ENCODE measurements at places on chromosomes 5 and 9.

- no peak for DNase-seq
Observed at GRCh38 chr9:131721076-131721475, 18.8 kb downstream of the RAPGEF1 start.

- DNase-seq, result no peak
Observed at GRCh38 chr5:27171761-27172261, 133.4 kb upstream of the CDH9 start.

DNA sequence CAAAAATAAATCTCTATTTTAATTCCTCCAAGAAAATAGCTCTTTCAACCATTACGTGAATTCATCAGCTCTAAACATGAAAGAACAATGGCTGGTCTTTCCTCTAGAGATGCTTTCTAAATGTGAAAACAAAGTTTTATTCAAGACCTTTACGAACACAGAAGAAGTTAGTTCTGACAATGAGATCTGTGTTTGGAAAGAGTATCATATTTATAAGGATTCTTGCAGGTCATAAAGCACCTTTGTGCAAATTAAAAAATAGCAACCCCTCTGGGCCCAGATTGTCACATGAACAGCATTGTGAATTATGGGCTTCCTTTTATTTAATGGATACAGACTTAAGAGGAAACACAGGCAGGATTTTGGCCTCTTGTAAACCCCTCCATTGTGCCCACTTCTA, 17.7 kb upstream of the FTMT start:
- DNase-seq, result no peak

GRCh38 chr5:97888439-97888838, 705.4 kb upstream of the RIOK2 start:
- DNase-seq, result no peak

DNA sequence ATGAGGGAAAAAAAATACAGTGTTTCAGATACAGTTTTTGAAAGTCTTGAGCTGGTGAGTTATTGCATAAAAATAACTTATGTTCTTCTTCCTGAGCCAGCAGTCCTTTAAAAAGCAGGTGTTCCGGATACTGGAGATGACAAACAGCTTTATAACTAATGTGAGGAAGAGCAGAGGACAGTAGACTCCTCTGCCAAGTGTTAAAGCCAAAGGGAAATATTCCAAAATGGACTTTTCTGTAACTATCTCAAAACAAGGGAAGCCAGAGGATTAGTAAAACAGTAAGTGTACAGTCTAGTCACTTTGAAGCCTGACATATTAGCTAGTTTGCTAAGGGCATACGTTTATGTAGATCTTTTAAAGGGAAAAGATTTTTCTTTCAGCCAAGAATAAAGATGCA, 11.0 kb upstream of the SNCAIP start:
- DNase-seq, result no peak

GRCh38 chr5:14932902-14933469, 61.4 kb upstream of the ANKH start:
- DNase-seq, result no peak

DNA sequence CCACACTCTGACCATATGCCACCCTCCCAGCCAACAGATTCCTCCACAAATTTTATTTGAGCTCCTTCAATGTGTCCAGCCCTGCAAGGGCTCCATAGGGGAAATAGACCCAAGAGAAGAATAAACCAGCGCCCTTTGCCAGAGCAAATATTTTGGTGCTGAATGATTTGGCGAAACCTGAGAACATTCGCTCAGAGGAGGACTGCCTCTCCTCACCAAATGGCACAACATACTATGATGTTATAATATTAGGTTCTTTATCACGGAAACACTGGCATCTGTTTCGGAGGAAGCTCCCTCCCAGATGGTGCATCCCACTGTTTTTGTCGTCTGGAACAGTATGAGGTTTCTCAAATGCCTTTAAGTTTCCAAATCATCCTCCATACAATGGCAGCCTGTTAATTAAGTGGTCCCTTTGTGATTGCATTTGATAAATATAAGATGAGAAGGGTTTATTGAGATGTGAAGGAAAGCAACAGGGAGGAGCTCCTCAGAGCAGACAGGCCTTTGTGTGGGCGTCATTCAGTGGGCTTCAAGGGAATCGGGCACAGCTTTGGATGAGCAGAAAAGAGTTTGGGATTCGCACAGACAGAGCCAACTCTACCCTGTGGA, 139.1 kb upstream of the ADRA1B start:
- no peak for DNase-seq

- DNase-seq, result no peak
Observed at GRCh38 chr9:91196103-91196950, 165.4 kb downstream of the AUH start.

DNA sequence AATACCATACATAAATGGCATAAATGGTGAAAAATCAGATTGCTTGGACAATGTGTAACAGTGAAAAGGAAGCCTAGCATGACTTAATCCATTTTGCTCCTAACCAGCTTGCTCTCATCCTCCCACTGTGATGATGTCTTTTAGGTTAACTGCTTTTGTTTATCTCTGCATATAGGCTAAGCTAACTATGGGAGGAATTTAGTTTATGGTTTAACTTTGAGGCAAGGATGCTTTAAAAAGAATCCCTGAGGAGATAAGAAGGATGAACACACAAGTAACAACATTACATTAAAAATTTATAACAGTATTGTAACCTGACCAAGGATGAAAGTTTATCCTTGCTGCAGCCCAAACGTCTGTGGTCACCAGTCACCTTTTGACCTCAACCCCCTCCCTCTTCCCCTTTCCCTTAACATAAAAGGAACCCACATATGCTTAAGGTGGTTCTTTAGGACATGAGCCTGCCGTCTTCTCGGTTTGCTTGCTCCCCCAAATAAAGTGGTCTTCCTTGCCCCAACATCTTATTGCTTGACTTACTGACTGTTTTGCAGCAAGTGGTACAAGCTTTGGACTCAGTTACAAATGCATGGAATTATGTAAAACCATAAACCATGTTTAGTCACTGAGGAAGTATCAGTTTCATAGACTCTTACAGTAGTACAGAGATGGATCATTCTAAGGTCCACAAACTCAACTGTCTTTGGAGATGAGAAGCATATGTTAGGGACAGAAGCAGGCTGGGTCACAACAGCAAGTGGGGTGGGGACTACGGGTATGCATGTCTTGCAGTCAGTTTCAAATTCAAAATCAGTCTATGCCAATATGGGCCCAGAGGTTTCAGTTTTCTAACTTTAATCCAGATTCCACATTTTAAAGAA, 31.3 kb downstream of the AGXT2 start:
- no peak for DNase-seq

GRCh38 chr5:83946516-83946915, 225.9 kb upstream of the HAPLN1 start:
- DNase-seq, result no peak

GRCh38 chr5:40405996-40406740, 273.5 kb upstream of the PTGER4 start:
- DNase-seq, result no peak

- no peak for DNase-seq
Observed at GRCh38 chr9:123431581-123431980, 75.6 kb downstream of the CRB2 start.

DNA sequence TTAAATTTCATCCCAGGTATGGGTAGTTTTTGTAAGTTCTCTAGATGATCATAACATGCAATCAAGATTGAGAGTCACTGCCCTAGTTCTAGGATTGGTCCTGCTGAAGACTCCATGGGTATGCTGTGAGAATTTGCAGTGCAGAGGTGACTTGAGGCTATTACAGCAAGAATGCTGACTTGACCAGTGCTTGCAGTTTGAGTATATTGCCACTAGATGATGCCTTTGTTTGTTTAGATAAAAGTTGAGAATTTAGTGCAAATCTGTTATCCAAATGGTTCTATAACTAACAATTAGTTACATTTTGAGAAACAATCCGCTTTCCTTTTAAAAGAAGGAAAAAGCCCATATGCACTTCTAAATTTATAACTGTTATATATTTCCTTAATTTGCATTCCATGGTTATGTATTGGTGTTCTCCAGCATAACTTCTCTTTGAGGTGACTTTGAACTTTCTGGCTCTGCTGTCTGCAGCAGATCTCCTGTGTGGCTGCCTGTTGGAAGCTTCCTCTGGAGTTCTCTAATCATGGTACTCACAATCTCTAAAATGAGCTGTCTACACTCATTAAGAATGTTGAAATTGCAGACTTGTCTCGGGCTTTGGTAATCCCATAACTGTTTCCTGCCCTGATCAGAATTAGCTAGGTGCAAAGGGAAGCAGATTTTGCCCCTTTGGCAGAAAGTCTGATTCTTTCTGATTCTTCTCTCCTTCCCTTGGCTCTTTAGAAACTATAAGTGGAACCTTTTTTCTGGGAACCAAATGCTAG, 24.9 kb downstream of the MELK start:
- peak; percentile 76 for DNase-seq

DNA sequence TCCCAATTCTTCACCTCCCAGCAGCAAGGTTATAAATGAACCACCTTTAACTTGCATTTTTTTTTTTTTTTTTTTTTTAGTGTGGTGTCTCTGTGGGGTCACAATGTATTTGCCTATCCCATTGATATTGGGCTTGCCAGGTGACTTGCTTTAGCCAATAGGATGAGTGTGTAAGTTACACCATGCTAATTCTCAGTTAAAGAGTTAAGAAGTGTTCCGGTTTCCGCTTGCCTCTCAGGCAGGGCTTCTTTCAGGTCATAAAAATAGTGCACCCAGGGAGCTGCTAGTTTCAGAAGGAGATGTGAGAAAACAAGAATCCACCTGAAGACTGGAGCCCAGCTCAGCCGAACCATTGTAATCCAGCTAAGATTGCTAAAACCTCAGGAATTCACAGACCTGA, 84.2 kb upstream of the PTPRD start:
- no peak for DNase-seq

DNA sequence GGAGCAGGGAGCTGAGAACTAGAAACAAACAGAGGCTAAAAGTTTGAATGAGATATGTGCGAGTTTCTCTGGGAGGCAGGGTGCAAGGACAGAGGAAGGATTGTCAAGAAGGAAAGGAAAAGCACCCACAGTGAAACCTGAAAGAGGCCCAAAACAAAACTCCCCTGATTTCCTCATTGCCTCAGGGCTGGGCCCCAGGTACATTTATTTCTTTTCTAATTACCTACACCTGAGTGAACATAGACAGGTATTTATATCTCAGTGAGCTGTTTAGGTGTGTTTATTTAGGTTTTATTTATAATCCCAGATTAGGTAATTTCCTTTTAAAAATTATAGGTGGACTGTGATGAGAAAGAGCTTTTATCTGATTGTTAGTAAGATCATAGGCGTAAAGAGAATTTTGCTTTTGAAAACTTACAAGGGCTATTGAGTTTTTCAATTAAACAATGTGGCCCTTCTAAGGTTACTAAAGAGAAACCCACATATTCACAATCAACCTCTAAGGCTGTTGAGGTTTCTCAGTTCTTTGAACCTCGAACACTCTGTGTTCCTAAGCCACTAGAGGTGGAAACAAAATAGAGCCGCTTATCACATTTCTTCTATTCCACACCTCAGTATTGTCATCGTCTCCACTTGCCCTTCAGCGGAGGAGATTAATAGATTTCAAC, 344.8 kb downstream of the ZNF608 start:
- DNase-seq, result no peak

- DNase-seq, result no peak
Observed at GRCh38 chr9:133275105-133276000, at the start of gene ABO. Gene ABO, minus strand, starts transcription at chr9:133275201.

GRCh38 chr5:117604845-117605244, 1030.2 kb upstream of the SEMA6A start:
- DNase-seq, result no peak

- DNase-seq, result no peak
Observed at GRCh38 chr5:135825373-135826220, 8.9 kb upstream of the SLC25A48 start.

DNA sequence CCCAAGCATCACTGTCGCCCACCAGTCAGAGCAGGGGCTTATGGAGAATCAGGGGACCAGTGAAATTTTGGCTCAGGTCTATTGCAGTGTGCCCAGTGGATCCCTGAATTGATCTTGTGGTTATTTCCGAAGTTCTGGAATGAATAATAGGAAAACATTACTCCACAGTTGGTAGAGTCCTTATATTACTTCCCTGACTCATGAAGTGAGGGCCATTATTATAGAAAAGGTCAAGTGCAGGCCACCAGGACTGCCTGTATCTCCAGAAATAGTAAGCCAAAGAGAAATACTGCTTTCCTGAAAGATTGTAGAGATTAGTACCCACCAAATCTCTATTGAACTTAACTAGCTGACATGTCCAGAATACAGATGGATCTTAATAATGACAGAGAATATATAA, 335.0 kb downstream of the NPR3 start:
- no peak for DNase-seq

DNA sequence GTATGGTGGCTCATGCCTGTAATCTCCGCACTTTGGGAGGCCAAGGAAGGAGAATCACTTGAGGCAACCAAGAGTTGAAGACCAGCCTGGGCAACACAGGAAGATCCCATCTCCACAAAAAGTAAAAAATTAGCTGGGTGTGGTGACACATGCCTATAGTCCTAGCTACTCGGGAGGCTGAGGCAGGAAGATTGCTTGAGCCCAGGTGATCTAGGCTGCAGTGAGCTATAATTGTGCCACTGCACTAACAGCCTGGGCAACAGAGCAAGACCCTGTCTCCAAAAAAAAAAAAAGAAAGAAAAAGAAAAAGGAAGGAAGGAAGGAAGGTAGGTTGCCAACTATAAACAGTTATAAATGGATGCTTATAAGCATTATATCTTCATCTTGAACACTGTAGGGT, 51.0 kb downstream of the RFX3 start:
- no peak for DNase-seq

GRCh38 chr9:84137968-84138367, 157.4 kb downstream of the RMI1 start:
- peak; percentile 30 for DNase-seq

DNA sequence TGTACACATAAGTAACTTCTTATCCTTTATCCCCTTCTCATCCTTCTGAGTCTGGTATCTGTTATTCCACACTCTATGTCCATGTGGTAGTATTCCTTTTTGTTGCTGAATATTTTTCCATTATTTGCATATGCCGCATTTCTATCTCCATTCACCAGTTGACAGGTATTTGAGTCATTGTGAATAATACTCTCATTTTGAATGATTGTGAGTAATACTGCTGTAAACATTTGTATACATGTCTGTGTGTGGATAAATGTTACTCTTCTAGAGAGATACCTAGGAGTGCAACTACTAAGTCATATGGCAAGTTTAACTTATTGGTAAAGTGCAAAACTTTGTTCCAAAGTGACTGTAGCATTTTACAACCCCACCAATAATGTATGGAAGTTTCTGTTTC, 15.6 kb downstream of the RIC1 start:
- DNase-seq, result no peak

GRCh38 chr5:36031223-36031622, 35.5 kb downstream of the UGT3A2 start:
- DNase-seq, result no peak

GRCh38 chr9:136656183-136656738, 6.5 kb upstream of the EGFL7 start:
- no peak for DNase-seq

- no peak for DNase-seq
Observed at GRCh38 chr5:154249826-154250225, 59.3 kb downstream of the GALNT10 start.

- DNase-seq, result peak; percentile 71
Observed at GRCh38 chr9:5629312-5630080, 589 bp downstream of the RIC1 start.

GRCh38 chr5:69450116-69450515, 35.2 kb downstream of the MARVELD2 start:
- DNase-seq, result peak; percentile 57

- DNase-seq, result peak; percentile 66
Observed at GRCh38 chr5:39452846-39453245, 28.1 kb upstream of the DAB2 start.

GRCh38 chr5:131795228-131795627, 1.6 kb downstream of the FNIP1 start:
- peak; percentile 39 for DNase-seq

Data from adipocyte (in vitro differentiated cells).